D721Med (cell line): ENCODE measurements at places on chromosomes 4 and X.

GRCh38 chr4:48188390-48188789, 54.3 kb upstream of the TXK start:
- DNase-seq, result no peak

- DNase-seq, result no peak
Measured at GRCh38 chr4:4867375-4868039, 8.0 kb downstream of the MSX1 start.

- no peak for DNase-seq
Measured at GRCh38 chr4:65391382-65391781, 278.9 kb downstream of the EPHA5 start.

DNA sequence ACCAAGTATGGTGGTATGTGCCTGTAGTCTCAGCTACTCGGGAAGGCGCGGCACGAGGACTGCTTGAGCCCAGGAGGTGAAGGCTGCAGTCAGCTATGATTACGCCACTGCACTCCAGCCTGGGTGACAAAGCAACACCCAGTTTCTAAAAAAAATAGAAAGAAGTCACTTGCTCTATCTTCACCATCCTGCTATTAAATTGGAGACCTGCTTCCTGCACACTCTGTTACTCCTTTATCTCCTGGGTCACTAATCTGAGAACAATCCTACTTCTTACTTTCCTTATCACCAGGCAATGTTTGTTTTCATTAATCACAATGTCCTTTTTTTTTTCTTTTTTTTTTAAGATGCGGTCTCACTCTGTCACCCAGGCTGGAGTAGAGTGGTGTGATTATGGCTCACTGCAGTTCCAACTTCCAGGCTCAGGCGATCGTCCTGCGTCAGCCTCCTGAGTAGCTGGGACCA, 16.2 kb downstream of the PRKX start:
- no peak for DNase-seq

DNA sequence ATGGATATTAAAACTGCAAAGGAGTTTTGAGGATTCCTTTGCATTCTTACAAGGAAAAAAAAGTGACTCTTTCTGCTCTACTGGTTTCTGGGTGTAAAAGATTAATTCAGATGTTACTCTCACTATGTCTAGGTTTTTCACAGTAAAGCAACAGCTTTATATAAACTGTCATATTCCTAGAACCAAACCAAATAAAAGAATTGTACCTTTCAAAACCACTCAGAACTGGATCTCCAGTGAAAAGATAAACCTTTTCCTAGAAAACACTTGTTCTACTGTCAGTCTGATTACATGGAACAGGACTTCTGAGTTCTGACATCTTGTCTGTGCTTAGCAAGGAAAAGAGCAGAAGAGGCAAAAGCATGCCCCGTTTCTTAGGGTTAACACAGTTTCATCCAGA, 5.0 kb upstream of the PPID start:
- DNase-seq, result no peak

DNA sequence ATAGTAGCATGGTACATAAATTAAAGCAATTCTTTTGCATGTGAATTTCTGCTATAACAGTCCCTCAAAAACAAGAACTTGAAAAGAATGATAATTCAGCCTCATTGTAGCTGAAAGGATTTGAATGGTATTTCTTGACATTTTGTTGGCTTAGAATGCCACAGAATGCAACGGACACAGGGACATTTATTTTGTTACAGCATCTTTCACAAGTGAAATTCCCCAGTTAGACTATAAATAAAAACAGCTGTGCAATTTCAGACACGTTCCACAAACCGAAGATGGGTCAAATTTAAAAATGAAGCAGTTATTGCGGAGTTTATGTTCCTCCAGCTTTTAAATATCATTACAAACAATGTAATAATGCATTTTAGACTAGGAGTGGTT, 82.8 kb upstream of the AMELX start:
- DNase-seq, result no peak

GRCh38 chrX:18664947-18665346, 7.0 kb downstream of the RS1 start:
- DNase-seq, result no peak

- DNase-seq, result no peak
Measured at GRCh38 chrX:17747692-17748091, 10.4 kb downstream of the SCML1 start.
